ENCODE measurements at places on chromosomes 5 and 9. TPM values are rescaled to one million over a fixed set of nuclear protein-coding genes. Genes with fewer than 3 reads are reported as not detected.
A peak's percentile ranks its signal among the peaks of the same experiment; 100 is the strongest.

DNA sequence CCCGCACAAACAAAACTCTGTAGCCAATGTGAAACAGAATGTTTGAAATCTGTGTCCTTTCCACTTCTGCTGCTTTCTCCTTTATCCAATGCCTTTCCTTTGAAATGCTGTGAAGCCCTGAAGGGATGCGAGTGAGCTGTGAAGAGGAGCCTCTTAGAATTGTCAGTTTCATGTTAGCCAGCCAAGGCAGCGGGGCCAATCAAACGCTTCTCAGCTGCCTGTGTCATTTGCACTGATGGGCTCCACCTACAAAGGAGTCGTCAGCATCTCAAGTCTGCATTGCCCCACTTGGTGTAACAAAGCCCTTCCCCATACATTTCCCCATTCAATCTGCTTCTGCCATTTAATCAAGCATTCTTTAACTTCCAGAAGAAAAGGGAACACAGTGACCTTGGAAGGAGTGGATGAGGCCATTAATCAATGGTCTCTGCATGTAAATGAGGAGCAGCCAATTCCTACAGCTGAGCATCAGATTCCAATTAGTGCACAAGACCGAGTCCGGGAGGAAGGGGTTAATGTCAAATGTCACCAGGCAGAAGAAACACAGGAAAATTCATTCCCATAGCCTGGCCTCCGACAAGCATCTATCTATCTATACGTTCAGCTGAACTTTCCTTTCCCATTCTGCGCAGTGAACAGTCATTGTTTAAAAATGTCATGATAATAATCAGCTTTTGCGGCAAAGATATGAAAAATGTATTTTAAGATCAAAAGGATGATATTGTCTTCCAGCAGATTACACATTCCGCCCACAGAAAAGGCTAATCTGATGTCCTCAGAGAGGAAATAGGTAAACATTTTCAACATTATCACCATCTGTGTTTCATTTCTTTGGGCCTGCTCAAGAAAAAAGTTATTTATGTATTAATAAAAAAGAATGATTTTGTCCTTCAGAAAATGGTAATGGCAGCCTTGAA, 154.6 kb downstream of the FSTL4 start:
- no peaks in the 10 kb centered on the region for H3K27me3 ChIP-seq
- no peak overlapping the region for H3K27ac ChIP-seq
- no peaks in the 10 kb centered on the region for H3K36me3 ChIP-seq
- H3K4me3 ChIP-seq, result no peak overlapping the region

PCDHB12 gene
- total RNA-seq, result 2.8 TPM

GGTA1 gene
- 6.3 TPM for total RNA-seq

OGN gene
- total RNA-seq, result 5.6 TPM

DNA sequence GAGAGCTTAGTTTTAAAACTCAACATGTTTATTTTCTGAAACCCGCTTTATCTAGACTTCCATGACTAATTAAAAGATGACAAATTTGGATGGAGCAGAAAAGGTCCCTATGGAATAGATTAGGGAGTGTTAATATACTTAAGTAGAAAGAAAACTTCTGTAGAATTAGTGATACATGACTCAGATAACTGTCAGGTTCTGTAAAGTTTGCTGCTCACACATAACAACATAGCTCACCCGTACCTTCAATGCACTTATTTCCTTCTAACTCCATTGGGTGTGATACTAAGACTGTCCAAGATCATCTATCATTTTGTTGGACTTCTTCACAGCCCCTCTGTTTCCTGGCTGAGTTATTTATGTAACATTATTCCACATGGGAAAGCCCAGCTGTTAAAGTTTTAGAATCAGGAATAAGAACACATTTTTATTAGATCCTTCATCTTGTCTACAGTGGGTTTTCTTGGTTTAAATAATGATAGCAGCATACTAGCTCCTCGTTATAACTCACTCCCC, 27.8 kb downstream of the TMEM167A start:
- H3K4me3 ChIP-seq, result no peak overlapping the region
- H3K4me1 ChIP-seq, result peaks cover 6% of the 10 kb centered on the region
- H3K27me3 ChIP-seq, result no peaks in the 10 kb centered on the region
- peak; percentile 59 for DNase-seq
